Putamen (tissue), 1 donor: ENCODE measurements at places on chromosomes 7 and 10.

DNA sequence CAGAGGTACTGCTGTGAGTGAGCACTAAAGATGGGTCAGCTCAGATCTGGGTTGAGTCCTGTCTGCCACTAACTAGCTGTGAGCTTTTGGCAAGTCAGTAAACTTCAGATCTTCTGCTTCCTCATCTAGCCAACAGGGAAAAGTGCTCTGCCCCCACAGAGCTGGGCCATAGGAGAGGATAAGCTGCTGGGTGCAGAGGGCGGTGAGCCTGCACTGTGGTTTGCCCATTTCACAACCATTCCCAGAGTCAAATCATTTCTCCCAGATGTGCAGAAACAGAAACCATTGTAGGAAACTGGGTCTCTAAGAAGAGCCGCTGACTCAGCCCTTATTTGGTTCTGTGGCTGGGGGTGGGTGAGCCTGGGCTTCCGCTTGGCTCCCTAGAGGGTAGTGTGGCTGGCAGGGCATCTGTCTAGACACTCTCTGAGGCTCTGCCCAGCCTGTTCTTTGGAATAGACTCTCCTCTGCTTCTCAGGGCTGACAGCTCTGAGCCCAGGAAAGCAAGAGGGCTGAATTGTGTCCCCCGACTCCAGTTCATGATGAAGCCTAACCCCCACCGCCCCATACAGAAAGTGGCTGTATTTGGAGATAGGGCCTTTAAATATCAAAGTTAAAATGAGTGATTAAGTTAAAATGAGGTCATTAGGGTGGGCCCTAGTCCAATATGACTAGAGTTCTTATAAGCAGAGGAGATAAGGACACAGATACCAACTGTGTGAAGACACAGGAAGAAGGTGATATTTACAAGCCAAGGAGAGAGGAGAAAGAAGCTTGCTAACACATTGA is 29.5 kb upstream of the ARHGAP22 start:
- DNase-seq: peak; percentile 62

DNA sequence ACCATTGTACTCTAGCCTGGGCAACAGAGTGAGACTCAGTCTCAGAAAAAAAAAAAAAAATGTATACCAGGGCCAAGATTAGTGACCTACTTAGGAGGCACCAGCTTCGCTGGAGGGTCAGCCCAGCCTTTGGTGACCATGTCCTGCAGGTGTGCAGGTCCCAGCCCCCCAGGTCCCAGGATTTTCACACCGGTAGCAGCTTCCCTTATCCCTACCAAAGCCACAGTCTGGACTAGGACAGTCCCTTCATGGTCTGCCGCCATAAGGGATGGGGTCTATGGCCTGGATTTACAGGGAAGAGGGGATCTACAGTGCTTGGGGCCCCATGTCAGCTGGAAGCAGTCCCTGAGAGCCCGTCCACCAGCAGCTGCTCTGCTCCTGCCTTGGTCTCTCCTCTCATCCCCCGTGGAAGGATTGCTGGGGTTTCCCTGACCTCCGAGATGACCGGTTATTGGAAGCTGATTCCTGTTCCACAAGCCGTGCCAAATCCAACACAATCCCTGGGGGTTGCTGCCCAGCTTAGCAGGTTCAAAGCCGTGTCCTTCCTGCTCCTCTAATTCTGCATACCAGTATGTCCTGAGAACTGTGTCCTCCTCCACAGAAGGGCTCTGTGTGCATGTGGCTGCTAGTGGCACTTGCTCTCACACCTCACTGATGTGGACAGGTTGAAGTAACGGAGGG is 11.0 kb upstream of the NDUFB2 start:
- DNase-seq: no peak

GRCh38 chr7:1057416-1058291 is 13.3 kb downstream of the GPR146 start:
- DNase-seq: no peak

GRCh38 chr7:155208681-155209477 is 88.8 kb upstream of the INSIG1 start:
- no peak for DNase-seq

DNA sequence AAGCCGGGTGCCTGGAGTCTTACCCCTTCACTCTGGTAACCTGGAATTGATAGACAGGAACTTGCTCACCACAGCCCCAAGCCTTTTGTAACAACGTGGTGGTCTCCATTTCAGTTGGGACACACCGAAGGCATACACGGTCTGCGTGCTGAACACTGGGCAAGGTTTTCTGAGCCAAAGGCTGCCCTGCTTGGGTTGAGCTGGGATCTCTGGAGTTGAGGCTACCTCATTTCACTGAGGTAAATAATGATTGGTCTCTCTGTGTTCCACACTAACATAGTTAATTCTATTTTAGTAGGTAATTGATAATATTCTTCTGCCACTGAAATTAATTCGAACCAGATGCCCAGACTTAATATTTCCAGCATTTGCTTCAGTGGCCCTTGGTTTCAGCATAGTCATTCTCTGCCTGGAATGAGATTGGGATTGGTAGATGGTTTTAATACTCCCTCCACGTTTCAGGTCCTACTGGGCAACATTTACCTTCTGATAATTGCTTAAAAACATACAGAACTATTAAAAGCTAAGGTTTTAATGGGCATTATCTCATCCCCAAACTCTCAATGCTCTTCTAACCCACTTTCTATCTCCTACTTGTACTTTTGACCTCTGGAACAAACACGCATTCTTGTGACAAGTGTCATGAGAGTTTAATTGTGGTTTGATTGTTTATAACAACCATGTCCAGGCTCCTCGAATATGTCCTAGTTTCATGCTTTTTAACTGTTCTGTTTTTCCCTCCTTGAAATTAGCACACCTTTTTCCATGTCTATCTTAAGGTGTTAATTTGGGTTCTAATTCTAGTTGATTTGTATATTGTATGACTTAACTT is 202.3 kb upstream of the KLF6 start:
- DNase-seq: no peak

DNA sequence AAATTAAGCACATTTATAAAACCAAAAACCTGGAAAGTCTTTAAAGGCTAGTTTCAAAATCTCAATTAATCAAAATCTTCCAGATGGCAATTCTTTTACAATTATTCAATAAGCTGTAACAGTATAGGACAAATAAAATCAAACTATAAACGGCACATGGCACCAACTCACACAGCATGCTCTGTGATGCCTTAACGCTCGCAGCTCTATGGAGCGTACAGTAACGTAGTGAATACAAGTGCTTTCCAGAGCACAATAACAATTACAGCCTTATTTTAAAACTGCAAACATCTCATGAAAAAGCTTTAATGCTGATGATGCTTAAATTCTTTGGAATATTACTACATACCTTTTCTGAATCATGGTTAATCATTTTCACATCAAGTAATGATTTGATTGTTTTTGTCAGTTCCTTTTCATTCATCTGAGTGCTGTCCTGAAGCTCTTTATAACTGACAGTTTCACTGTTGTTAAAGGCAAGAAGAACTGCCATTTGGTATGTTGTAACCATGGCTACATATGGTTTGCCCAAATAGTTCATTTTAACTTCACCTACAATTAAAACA is 74.2 kb downstream of the CUL2 start:
- no peak for DNase-seq

GRCh38 chr7:30841801-30842541 is 69.7 kb upstream of the AQP1 start:
- no peak for DNase-seq

DNA sequence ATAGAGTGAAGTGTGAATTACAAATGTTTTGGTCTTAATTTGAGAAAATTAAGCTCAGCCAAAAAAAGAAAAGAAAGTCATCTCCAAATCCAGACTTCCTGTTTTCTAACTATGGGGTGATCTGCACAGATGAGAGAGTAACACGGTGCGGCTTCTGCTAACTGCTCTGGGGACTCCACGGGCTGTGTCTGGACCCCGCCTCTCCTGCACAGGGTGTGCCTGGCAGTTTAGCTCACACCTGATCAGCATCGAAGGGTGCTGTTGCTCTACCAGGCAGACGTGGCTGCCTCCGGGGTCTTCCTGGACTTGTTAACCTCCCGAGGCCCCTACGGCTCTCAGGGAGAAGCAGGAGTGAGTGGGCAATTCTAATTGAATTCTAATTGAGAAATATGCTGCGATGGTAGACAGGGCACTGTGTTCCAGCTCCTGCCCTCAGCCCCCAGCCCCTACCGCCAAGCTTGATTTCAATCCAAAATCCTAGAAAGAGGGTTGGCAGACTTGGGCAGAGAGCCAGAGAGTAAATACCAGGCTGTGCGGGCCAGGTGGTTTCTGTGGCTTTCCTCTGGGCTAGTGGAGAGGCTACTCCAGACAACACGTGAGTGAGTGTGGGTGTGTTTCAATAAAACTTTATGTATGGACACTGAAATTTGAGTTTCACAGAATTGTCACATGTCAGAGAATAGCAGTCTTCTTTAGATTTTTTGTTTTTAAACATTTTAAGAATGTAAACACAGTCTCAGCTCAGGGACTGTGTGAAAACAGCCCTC is 13.4 kb downstream of the SHH start:
- DNase-seq: no peak

- no peak for DNase-seq
Measured at GRCh38 chr10:8312781-8313180, 258.3 kb downstream of the GATA3 start.

- no peak for DNase-seq
Measured at GRCh38 chr7:108535257-108535656, 9.3 kb upstream of the PNPLA8 start.

- DNase-seq: no peak
Measured at GRCh38 chr7:41051535-41051934, 651.4 kb downstream of the INHBA start.

GRCh38 chr7:18770822-18771221 is 275.3 kb downstream of the HDAC9 start:
- no peak for DNase-seq

GRCh38 chr7:38382684-38383083 is 109.2 kb upstream of the TARP start:
- peak; percentile 21 for DNase-seq

DNA sequence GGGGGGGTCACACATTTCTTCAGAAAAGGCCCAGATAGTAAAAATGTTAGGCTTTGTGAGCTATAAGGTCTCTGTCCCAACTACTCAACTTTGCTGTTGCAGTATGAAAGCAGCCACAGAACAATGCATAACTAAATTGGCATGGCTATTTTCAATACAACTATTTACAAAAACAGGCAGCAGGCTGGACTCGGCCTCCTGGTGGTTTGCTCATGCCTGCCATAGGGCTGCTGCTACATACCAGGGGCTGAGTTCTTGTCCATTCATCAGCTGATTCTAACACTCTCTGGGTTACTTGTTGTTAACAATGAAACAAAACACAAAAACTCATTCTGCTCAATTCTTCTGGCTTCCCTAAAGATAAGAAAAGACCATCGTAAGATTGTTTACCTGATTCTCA is 109.4 kb upstream of the ADAM12 start:
- no peak for DNase-seq

GRCh38 chr7:133591704-133592340 is 338.9 kb downstream of the EXOC4 start:
- DNase-seq: no peak

DNA sequence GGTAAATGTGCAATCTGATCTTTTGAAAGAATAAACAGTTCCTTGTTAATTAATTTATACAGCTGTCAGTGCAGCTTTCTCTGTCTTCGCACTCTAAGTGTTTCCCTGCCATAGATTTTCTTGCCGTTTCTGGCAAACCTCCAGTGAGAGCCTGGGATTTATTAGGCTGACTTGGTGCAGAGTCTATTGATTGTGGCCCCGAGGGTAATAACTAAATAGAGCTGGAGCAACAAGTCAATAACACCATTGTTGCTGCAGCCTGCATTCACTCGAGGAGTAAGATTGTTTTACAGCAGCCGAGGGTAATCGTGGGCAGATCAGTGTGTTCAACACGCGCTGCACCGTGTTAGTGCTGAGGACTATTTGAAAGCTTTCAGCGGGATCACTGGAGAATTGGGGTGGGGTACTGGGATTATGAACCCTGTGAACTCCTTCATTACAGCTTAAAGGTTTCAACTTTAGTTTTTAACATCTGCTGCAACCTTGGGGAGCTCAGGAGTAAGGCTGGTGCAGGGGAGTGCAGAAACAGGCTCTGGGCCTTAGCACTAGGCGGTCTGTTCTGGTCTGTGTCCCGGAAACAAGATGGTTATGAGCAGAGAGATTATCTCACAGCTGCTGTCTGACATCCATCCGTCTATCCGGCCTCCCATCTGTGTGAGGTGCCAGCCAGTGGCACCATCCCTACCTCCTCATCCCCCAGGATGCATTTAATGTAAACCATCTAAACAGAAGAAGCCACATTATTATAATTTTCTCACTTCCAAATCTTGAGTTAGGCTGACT is 174.0 kb upstream of the TCF7L2 start:
- no peak for DNase-seq

DNA sequence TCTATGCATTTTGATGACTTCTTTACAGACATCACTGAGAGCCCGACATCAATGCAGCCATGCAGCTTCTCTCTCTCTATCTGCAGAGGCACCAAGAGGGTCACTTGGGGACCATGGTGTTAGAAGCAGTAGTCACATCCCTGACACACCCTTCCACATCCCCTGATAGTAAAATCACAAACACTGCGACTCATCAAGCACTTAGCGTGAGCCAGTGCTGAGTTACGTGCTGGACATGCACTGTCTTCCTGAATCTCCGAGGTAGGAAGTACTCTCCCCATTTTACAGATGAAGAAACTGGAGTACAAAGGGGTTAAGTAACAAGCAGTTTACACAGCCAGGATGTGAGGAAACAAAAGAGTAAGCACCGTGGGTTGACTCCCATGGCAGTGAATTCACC is 109.2 kb downstream of the OSBPL3 start:
- no peak for DNase-seq

GRCh38 chr10:7889947-7890542 is 71.7 kb downstream of the TAF3 start:
- no peak for DNase-seq

- DNase-seq: no peak
Measured at GRCh38 chr10:103120977-103121735, 71.9 kb downstream of the NT5C2 start.

- no peak for DNase-seq
Measured at GRCh38 chr7:47413526-47414341, 168.2 kb downstream of the TNS3 start.

DNA sequence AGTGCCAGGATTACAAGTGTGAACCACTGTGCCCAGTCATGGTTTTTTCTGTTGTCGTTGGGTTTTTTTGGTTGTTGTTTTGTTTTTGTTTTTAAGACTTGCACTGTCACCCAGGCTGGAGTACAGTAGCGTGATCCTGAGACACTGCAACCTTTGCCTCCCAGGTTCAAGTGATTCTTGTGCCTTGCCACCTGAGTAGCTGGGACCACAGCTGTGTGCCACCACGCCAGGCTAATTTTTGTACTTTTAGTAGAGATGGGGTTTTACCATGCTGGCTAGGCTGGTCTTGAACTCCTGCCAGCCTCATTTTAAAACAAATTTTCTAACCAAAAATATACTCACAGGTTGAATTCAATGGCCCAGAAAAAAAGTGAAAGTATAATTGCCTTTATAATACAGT is 174.1 kb downstream of the AHR start:
- no peak for DNase-seq

- no peak for DNase-seq
Measured at GRCh38 chr7:3408814-3409595, 108.0 kb downstream of the SDK1 start.

- no peak for DNase-seq
Measured at GRCh38 chr7:158957921-158958491, 101.6 kb downstream of the DYNC2I1 start.

- DNase-seq: no peak
Measured at GRCh38 chr10:106224676-106225075, 939.8 kb downstream of the SORCS1 start.

GRCh38 chr7:105790996-105791395 is 85.4 kb downstream of the ATXN7L1 start:
- no peak for DNase-seq

GRCh38 chr10:105769248-105770184 is 1128.4 kb downstream of the SORCS3 start:
- no peak for DNase-seq
